ELR (cell line): ENCODE measurements at places on chromosomes 5 and 9.

- DNase-seq: no peak
Measured at GRCh38 chr9:101860920-101861319, 122.5 kb upstream of the GRIN3A start.

DNA sequence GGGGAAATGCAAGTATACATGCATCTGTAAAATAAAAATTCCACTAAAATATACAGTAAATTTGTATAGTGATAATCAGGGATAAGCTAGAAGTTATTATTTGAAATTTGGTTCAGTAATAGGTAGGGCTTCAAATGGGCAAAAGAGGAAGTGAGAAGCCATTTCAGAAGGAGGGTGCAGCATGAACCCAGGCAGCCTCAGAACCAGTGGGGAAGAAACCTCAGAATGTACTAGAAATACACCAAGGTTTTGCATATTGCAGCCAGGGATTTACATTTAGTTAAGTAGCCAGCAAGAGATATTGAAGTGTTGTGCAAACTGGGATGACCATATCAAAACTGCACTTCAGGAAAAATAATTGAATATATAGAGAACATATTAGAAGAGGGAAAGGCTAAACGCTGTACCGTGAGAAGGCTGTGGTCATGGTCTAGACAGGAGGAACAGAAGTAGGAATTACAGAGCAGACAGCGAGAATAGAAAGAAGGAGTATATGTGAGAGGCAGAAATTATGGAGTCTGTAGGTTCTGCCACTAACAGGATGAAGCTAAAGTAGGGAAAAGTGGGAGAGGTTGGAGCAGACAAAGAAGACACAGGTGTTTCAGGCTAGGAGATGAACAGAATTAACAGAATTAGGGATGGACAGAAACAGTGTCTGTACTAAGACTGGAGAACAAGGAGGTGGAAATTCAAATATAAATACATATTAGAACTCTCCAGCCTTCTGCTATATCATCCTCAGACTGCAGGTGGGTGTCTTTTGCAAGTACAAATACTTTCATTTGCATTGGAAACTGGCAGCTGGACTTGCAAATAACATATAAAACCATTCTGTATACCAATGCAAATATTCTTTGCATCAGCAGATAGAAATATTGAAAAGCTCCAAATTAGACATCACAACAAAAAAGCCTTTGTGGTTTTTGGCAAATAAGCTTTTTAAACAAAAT, 335.6 kb downstream of the ZNF608 start:
- DNase-seq: no peak

DNA sequence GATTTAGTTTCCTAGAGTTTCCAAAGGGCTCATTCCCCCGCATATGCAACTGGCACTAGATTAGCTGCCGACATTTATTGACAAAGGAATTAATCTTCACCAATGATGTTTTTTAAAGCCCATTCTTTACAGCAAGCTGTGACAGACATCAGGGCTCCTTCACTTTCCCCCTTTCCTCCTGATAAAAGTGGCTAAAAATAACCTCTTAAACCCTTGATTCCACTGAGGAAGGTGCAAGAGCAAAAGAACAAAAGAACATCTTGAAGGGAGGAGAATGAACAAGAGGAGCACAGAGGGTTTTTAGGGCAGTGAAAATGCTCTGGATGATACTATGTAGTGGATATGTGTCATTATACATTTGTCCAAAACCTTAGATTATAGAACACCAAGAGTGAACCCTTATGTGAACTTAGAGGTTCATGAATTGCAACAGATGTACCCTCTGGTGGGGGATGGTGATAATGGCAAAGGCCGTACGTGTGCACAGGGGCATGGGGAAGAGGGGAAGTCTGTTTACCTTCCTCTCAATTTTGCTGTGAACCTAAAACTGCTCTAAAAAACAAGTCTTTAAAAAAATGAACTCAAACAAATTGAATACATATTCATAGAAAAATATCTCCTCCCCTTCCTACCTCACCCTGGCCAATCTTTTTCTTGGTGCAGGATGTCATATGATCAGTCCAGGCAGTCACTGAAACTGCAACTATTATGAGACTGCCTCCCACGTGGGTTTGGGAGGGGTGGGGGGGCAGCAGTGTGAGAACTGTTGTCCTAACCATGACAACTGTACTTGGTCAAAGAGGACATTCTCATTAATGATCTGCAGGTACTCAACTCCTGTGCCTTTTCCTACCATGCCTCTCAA, 83.0 kb downstream of the MARCHF3 start:
- DNase-seq: no peak

DNA sequence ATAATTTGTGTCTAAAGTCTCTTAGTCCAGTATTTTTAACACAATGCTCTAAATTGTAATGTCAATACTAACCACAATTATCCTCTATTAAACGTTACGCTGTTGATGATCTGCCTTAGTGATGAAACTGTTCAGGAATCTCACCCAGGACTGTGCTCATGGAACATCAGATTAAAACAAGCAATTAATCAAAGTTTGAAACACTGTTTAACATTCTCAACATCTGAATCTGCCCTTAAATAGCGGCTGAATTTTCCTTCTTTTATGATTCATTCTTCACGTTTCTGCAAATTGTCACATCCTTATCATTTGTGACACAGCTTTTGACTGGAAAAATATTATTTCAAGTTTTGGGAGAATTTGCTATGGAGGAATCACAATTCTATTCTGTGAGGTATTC, 113.8 kb downstream of the MARCHF11 start:
- DNase-seq: no peak

- no peak for DNase-seq
Measured at GRCh38 chr5:175753536-175754402, 95.9 kb downstream of the HRH2 start.

DNA sequence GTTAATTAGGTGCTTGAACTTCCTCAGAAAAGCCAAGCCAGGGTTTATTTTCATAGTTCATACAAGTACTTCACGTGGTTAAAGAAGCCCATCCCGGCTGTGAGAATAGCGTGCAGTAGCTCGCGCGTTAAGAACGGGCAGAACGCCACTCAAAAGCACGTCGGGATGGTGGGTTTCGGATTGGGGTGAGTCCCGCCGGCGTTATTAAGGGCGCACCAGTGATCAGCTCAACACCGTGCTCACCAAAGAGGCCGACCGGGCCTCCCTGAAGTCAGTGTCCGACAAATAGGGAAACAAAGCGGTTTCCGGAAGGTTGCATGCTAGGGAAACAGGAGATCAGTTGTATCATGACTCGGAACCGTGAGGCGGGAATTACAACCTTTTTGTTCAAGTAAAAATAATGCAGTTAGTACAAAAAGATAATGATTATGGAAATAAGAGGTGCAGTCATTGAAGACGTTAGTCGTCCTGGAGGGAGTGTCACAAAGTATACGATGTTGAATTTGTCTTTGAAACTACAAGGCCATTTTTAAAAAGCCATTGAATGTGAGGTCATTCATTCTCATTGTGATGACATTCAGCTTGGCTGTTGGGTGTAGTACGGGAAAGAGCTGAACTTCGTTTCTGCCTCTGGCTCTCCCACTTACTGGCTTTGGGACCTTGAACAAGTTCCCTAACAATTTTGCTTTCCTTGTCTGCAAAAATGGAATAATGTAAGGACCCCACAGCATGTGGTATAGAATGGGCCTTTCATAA, 992 bp downstream of the SETD9 start:
- DNase-seq: peak; percentile 75

DNA sequence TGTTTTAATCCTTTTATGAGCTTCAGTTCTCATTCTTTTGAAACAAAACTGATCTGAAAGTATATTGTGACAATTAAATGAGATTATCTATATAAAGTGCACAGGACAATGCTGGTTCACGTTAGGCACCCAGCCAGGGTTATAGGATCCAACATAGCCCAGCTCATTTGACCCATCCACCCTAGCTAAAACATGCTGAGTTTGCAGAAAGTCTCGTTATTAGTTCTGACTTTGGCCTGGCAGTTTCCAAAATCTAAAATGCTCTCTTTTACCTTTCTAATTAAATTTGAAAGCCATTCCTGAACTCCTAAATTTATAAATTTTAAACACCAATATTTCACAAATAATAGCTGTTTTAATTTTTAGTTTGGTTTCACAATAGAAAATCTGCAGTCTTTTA, 131.9 kb upstream of the PTPRD start:
- no peak for DNase-seq
